NCI-H460 (cell line): ENCODE measurements at places on chromosomes 11 and 22. TPM values are rescaled to one million over a fixed set of nuclear protein-coding genes. Genes with fewer than 3 reads are reported as not detected.
A peak's percentile ranks its signal among the peaks of the same experiment; 100 is the strongest.

The SYT7 gene
- total RNA-seq, result 0.29 and 0.47 TPM in 2 replicates

DNA sequence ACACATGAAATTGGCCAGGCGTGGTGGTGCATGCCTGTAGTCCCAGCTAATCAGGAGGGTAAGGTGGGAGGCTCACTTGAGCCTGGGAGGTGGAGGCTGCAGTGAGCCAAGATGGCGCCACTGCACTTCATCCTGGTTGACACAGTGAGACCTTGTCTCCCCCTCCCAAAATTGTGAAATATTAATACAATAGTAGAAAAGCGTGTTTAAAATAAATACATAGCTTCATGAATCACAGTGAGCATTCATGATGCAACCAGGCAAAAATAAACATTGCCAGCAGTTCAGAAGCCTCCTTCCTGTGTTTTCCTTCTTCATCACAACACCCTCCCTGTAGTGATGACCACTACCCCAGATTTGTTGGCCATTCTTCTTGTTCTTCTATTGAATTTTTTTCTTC, 4.3 kb upstream of the TEAD1 start:
- DNase-seq, result no peak

The RIBC2 gene
- total RNA-seq, result 0.72 and 1.1 TPM in 2 replicates

- DNase-seq, result no peak
Observed at GRCh38 chr22:47673557-47673956, 911.1 kb downstream of the TBC1D22A start.

DNA sequence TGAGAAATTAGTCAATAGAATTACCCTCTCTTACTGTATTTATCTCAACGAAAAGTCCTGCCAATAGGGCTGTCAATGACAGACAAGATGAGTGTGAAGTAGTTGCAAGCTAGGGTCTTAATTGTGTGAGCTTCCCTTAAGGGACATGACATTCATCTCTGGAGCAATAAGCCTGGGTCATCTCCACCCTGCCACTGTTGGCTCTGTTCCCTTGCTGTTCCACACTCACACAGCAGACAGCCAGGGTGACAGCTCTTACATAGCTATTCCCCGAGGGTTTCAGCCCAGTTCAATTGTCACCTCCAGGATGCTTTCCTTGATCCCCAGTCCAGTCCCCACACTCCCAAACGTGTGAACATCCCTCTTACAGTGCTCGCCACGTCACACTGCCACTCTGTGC, 215.0 kb downstream of the NXPE2 start:
- no peak for DNase-seq

The TSSK2 gene
- total RNA-seq, result not detected in 2 replicates

DNA sequence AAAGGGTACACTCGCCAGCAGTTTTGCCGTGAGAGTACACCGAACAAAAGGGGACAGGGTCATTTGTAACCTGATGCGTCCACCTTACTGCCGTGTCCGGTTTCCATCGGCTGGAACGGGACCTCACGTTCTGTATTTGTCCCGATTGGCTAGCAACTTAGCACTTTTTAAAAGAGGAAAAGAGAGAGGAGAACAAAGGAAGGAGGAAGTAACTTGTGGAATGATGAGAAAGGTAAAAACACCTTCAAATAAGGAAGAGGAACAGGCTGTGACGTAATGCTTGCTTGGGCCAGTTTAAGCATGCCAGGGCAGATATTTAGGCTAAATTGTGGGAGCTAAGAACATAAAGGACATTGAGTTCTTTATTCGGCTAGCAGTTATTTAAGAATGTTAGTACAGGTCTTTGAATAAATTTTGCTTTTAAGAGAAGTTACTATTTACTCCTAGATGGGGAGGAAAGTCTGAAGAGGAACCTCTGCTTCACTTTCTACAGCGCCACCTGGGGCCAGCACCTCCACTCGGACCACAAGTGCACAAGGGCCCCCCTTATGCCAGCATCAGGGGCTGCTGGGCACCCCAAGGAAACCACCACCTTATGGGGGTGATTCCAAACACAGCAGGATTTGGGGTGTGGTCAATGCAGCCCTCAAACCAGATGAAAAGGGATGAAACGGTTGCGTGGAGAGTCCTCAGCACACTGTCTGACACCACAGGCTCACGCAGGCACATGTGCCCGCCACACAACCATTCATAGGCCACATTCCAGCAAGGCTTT, 5.8 kb downstream of the ARSA start:
- no peak for DNase-seq

DNA sequence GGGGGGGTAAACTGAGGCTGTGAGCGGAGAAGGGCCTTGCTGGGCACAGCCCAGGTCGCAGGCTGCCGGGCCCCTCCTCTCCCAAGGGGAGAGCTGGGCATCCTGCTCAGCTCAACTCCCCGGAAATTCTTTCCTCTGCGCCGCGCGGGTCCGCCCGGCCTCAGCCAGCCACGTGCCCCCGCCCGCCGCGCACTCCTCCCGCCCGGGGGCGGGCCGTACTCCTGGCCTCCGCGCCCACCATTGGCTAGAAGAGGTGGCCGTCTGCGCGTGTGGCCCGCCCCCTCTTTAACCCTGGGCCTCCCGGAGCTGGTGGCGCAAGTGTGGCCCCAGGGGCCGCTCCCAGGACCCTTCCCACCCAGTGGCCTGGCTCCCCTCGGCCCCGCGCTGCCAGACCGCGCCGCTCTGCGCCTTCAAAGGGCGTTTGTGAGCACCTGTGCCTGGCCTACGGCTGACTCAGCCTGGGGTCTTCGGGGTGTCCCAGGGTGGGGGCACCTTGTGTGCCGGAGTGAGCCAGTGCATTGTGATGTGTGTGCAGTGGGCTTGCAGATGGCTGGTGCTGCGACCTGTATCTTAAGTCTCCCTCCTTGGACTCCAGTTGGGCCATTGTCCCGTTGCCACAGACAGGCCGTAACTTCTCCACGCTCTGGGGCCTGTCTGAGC, 2.0 kb downstream of the MRGPRF start:
- peak; percentile 19 for DNase-seq

DNA sequence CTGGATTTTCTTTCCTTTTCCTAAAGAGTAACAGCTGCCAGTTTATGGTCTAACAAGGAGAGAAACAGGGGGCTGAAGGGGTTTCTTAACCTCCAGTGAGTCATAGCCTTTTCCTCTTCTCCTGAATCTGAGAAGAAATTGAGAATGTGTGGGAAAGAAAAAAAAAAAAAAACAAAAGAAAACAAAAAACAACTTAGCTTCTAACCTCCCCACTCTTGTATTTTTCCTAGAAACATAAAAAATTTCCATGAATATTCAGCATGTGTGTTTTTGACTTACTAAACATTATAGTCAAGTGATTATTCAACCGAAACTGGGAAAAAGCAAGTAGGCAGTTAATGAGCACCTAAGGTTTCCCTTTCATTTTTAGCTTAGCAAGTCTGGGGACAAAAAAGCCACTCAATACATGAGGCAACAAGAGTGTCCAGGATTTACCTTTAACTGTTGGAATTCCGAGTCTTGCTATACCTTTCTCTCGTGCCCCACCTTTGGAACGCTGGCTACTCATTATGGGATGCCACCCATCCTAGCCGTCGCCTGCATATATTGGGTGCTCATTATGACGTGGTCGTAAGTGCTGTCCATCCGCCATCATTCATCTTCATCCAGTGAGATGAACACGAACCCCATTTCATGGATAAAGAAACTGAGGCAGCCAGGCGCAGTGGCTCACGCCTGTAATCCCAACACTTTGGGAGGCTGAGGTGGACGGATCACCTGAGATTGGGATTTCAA, 2.4 kb downstream of the ASPHD2 start:
- DNase-seq, result no peak

- DNase-seq, result peak; percentile 85
Observed at GRCh38 chr22:19178657-19179496, at the start of gene SLC25A1. TSS of gene SLC25A1 (minus strand) at chr22:19178736. CDS start at chr22:19178673, 63 bp downstream.

DNA sequence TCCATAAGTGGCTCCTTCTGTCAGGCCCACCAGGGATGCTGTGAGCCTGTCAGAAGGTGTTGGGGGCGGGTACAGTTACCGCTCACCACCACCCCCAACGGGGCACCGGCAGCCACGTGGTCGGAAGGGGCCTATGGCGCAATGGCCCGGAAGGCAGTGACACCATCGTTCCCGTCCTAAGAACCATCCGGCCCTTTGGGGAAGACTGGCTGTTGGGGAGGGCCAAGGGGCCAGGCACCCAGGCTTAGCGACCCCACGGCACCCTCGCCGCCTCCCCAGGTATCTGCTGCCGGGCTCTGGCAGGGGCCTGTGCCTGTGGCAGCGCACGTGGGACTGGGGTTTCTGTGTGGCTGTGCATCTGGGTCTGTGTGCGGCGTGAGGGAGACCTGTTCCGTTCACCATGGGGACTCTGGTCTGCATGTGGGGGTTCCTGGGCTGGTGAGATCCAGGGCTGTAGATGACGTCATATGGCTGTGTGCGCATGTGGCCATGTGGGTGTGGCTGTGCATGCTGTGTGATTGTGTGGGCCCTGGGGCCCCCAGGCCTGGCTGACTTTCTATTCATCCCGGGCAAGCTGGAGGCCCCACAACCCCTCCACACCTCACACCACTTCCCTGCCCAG, 717 bp downstream of the OSM start:
- no peak for DNase-seq

GRCh38 chr11:27300974-27301373, 62.0 kb downstream of the CCDC34 start:
- DNase-seq, result no peak

The PRDM11 gene
- total RNA-seq, result 1.0 and 1.5 TPM in 2 replicates

The SNX32 gene
- 0.05 TPM in 1 of 2 replicates, not detected in the other for total RNA-seq

The FAM180B gene
- total RNA-seq, result not detected in 2 replicates

DNA sequence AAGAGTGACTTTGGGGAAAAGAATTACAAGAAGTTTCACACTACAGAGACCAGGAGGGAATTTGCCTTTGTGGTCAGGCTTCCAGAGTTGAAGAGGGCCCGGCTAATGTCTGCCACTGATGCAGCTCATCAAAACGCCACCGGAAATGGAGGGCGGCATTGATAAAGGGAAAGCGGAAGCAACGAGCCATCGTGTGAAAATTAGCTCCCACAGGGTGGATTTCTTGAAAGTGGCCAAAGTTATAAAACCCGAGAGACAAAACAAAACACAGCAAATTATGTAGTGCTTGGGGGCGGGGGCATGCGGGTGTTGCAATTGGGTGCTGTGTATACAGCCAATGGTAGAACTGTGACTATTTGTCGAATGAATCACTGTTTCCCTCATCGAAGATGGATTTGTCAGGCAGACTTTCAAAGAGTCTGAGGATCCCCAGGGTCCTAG, 113.0 kb downstream of the ADAMTS15 start:
- no peak for DNase-seq

DNA sequence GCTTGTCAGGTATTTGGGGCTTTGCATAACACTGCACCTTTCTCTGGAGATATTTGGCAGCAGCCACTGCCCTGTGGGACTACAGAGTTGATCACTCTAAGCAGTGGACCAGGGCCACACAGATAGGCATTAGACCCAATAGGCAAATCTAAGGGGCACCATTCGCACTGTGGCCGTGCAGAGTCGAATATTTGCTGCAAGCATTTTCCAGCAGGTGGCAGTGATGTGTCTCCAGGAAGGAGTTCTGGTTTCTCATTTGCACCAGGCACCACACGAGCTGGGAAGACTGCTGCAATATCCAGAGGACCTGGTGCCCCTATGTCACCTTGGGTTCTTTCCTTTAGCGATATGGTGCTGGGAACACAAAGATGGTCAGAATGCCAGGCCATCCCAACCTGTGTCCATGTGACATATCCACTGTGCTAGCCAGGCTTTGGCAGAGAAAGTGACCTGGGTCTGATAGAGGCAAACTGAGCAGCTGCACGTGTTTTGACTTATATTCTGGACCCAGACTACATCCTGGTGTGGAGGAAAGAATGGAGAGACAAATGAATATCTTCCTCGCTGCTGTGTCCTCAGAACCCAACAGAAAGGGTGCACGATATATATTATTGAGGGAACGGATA, 318.7 kb downstream of the BUD13 start:
- no peak for DNase-seq

The TAGLN gene
- 1.8 and 2.3 TPM in 2 replicates for total RNA-seq

- DNase-seq, result no peak
Observed at GRCh38 chr11:3035333-3035732, 21.9 kb downstream of the CARS1 start.

DNA sequence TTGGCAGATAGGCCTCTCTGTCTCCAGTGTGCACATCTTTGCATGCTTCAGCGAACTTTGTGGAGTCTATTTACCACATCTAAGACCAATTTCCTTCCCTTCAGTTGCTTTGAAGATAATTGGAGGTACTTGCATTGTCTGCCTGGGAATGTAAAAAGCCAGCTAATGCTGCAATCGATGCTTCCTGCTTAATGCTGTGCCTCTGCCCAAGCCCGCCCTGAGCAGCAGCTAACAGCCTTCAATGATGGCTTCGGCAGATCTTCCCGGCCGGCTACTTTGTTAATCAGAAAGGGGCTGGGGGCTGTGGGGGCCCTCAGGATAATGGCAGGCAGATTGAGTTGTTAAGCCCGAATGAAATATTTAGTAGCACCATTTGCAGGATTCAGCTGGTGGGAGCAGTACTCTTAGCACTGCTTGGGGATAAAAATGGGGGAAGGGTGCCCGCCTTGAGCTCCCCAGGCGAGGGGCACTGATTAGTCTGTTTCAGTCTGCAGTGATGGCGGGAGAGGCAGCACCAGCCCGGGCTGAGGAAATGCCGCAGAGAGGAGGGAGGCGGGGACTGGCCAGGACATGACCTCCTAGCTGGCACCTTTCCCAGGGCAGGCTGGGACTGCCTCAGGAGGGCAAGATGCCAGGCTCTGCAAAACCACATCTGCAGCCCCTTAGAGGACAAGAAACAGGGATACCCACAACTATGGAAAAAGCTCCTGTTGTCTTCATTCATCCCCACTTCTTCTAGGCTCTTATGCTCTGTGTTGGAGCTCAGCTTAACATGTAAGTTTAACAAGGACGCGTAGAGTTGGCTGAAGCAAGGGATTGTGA, 460.0 kb downstream of the BUD13 start:
- DNase-seq, result no peak

DNA sequence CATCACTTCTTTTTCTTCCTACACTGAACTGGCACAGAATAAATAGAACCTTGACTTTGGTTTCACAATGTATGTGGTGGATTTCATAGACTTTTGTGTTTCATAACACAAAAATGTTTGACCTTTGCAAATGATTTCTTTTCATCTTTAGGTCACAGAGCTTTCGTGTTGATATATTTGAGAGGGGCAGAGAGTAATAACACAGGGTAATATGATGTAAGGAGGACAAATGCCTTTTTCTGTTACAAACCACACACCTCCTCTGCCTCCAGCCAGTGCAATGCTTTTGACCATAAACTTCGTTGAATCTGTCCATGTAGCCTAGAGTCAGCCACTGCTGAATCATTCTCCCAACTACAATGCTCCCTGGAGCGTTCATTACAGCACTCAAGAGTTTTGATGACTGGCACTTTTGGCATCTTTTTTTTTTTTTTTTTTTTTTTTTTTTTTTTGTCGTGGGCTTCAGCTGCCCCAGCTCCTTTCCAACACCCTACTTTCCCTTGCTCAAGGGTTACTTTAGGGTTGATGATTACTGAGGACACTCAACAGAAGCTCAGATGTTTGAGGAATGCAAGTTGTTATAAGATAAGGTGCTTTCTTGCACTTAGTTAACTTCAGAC, 11.4 kb upstream of the CAT start:
- peak; percentile 43 for DNase-seq

GRCh38 chr11:108853864-108854263, 189.0 kb downstream of the DDX10 start:
- DNase-seq, result no peak

GRCh38 chr11:123214940-123215339, 19.9 kb upstream of the CLMP start:
- DNase-seq, result no peak

The MCAT gene
- total RNA-seq, result 13.3 and 15.0 TPM in 2 replicates

GRCh38 chr11:134100171-134100570, 31.3 kb downstream of the JAM3 start:
- DNase-seq, result no peak

- DNase-seq, result no peak
Observed at GRCh38 chr11:36874291-36874690, 276.3 kb upstream of the RAG2 start.
